Suprapubic skin (tissue), 4 donors: ENCODE measurements at places on chromosomes 4 and X. TPM values are rescaled to one million over a fixed set of nuclear protein-coding genes. Genes with fewer than 3 reads are reported as not detected.

- no peak for DNase-seq
These were observed 25.1 kb downstream of the ADAD1 start for GRCh38 chr4:122403861-122404260.

- DNase-seq, result no peak
These were observed 192.4 kb upstream of the FSTL5 start for GRCh38 chr4:162356181-162356580.

DNA sequence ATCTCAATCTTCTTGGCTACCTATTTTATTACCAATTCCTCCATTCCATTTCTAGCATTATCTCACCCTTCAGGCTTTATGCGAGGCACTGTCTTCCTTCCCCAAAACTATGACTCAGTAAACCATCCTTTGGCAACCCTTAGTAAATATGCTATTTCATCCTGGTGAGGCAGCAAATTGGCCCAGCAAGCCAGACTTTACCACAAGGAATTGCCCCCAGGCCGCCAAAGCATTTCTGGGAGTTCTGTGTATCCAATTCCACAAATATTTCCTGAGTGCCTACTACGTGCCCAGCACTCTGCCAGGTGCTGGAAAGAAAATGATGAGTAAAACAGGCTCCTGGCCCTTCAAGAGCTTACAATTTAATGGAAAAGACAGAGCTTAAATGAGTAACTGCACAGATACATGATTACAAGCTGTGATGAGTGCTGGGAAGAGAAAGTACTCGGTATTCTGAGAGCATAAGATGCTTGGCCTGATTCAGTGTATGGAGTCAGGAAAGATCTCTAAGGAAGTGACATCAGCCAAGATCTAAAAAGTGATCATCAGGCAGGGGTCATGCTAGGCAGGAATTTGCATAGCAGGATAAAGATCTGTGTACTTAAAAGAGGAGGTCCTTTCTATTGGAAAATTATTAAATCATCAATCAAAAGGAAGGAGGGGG lies 193.8 kb downstream of the ADAMTS3 start:
- DNase-seq, result no peak

- no peak for DNase-seq
These were observed 104.3 kb downstream of the APBB2 start for GRCh38 chr4:41110050-41110449.

DNA sequence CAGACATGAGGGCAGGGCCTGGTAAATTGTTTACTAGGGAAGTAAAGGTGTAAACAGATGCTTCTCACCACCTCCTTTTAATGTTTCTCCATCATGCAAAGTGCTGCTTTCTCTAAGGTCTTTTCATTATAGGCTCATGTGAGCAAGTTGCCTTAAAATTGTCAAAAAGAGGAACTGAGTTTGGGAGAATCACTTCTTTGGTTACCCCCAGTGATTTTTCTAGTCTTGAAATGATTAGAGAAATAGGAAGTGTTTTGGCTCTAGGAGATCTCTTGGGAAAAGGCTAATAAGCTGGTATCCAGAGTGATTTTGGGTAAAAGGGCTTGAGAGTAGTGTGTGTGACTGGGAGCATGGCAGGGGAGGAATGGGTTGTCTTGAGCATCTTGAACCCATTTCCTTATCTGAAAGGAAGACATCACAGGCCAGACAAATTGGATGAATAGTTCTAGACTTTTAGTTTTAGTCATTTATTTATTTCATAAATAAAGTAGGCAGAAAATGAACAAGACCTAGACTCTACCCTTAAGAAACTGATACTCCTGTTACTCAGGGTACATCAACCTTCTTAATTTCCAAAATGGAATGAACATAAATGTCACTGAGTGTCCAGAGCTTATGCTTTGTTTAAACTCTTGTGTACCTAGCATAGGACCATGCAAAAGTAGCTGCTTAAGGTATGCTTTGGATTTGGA lies 14.2 kb downstream of the GRPR start:
- DNase-seq, result no peak

GRCh38 chrX:63812823-63813222 lies 27.8 kb upstream of the ARHGEF9 start:
- DNase-seq, result no peak

- DNase-seq, result no peak
These were observed 401.9 kb upstream of the NDST4 start for GRCh38 chr4:115515366-115515765.

- DNase-seq, result no peak
These were observed 104.1 kb downstream of the TNIP2 start for GRCh38 chr4:2651998-2652397.

DNA sequence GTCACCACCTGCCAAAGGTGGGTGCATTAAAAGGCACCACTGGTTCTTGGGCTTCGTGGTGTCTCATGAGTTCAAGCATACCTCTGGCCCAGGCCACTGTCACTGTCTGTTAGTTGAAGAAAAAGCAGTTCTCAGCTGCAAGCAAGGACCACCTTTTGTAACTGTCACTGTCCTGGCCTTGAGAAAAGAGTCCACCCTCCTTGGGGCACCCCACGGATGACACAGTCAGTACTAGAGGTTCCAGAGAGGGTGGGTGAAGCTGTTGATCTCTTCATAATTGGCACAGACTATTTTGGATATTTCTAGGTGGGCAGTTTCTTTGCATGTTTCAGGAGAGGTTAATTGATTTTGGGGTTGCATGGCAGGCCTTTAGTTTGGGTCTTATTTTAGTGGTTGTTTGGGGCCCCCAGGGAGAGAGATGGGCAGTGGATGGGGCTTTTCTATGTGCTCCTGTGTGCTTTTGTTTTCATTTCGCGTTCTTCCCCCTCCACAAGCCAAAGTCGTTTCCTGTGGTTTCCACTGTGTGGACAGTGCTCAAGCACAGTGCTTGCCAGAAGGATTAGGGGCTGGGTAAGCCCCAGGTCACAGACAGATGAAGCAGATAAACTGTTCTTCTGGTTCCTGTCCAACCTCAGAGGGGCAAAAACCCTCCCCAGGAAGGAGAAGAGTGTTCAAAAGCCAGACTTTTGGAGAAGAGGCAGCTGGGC lies 156.2 kb upstream of the PPP1R2C start:
- DNase-seq, result no peak

DNA sequence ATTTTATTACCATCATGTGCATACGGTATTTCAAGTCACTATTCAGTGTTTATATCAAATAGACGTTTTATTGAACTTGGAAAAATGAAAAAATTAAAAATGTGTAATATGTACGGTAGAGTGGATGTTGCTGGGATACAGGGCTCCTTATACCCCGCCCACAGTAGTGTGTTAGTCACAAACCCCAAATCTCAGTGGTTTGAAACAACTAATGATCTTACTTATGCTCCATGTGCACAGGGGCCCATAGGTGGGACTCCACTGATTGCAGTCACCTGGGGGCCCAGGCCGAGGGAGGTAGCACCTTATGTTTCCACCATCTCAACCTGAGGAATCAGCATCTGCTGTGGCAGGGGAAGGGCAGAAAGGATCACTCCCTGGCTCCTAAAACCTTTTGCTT lies 18.1 kb downstream of the LSM6 start:
- DNase-seq, result no peak

- no peak for DNase-seq
These were observed 1118.3 kb downstream of the C4orf33 start for GRCh38 chr4:130214268-130214667.

DNA sequence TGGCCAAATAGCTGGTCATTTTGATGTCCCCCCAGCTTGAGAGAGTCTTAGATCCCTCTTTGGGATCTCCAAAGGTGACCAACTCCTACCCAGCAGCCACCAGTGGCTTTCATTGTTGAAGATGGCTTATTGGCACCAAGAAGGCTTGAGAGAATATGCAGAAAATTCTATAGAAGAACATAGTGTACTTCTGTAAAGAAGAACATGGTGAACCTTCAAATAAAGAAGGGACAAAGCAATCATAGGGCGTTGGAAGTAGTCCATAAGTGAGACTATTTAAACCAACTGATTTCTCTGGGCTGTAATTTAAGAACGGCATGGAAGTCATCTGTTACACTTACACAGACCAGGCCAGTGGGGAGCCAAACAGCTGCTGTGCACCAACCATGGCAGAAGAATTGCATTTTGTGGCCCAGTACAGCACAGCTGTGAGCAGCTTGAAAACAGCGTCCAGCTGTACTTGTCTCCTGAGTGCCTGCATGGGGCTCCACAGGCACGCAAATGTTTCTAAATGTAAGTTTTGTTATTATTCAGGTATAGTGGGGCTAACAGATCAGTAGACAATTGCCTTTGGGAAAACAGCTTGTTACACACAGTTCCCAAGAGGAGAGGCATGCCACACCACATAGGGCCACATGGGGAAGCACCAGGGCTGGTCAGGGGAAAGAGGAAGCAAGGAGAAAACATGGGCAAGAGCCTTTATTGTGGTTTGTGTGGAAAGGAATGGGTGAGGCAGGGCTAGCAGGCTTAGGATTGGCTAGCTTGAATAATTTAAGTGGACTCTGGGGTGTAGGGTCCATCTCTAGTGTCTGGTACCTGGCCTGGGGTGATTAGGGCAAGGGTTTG lies 125.0 kb downstream of the ARHGAP6 start:
- DNase-seq, result no peak

SLC49A3 gene
- 16.4 TPM for total RNA-seq

MAGEA2B gene
- not detected for total RNA-seq
